NCI-H1436 (cell line): ENCODE measurements at places on chromosomes 16 and 17.
A peak's percentile ranks its signal among the peaks of the same experiment; 100 is the strongest.

- no peak for DNase-seq
Observed at GRCh38 chr17:17347956-17348871, 45.0 kb downstream of the NT5M start.

DNA sequence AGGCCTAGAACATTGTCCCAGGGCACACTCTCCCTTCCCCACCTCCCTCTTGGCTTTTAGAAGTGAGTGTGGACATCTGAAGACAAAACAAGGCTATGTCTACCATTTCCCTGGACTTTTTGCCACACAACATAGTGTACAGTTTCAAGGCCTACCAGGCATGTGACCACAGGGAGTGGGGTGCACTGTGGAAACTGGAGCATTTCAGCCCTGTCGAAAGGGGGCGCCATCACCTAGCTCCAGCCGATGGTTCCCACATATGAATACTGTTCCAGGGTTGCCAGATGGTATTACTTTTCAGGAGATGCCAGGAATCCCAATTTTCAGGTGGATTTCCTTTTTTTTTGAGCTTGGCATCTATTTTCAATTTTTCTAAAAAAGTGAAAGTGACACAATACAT, 140.7 kb downstream of the KATNIP start:
- DNase-seq: no peak

- DNase-seq: no peak
Observed at GRCh38 chr17:11979795-11980194, 17.5 kb downstream of the ZNF18 start.

GRCh38 chr16:75805946-75806345, 79.7 kb upstream of the CPHXL start:
- no peak for DNase-seq

DNA sequence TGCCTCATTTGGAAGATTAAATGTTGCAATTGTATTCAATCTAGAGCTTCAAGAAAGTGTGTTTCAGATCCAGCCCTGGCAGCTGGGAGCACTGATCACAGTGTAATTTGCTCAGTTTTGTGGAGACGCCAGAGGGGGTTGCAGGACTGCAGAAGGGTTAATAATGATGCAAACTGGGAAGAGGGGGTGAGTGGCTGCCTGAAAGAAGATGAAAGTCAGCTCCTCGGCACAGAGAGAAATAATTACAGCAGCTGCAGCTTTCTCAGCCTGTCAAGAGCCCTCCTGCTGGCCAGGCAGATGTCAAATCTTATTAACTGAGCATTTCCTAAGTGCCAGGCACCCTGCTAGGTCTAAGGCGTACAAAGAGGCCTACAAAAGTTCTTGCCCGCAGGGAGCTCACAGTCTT, 97.7 kb downstream of the ZNF18 start:
- peak; percentile 64 for DNase-seq

DNA sequence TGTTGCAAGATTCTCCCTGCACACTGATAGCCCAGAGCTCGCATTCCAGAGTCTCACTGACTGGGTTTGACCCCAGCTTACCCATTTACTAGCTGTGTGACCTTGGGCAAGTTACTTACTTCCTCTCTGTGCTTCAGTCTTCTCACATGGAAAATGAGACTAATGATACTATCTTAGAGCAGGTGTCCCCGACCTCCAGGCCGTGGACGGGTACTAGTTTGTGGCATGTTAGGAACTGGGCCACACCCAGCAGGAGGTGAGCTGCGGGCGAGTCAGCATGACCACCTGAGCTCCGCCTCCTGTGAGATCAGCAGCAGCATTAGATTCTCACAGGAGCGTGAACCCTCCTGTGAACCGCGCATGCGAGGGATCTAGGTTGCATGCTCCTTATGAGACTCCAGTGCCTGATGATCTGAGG, 15.8 kb downstream of the ANKFY1 start:
- DNase-seq: no peak

- no peak for DNase-seq
Observed at GRCh38 chr17:4436846-4437245, 3.1 kb downstream of the SPNS3 start.

DNA sequence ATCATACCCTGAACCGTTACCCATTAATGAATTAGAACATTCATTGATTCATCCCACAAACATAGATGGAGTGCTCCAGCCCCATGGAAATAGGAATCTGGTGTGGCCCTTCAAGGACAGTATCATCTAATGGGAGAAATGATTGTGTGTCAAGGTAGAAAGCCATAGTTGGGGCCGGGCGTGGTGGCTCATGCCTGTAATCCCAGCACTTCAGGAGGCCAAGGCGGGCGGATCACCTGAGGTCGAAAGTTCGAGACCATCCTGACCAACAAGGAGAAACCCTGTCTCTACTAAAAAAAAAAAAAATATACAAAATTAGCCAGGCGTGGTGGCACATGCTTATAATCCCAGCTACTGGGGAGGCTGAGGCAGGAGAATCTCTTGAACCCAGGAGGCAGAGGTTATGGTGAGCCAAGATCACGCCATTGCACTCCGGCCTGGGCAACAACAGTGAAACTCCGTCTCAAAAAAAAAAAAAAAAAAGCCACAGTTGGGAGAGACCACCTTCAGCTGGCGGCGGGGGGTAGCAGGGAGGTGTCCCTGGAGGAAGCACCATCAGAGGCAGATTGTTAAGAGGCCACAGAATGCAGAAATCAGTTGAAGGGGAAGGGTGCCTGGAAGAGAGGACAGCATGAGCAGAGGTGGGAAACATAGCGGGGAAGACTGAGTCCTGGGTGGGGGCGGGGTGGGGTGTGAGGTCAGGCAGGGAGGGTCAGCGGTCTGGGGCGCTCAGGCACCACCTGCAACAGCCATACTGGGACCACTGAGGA, 60.0 kb downstream of the USP22 start:
- no peak for DNase-seq

GRCh38 chr16:8966817-8967131, 3.1 kb upstream of the USP7 start:
- DNase-seq: no peak

GRCh38 chr17:72429066-72429638, 308.3 kb downstream of the SOX9 start:
- no peak for DNase-seq

GRCh38 chr17:65886315-65887245, 305.4 kb downstream of the CEP112 start:
- no peak for DNase-seq

GRCh38 chr16:56479469-56479868, 28.1 kb downstream of the OGFOD1 start:
- DNase-seq: no peak

DNA sequence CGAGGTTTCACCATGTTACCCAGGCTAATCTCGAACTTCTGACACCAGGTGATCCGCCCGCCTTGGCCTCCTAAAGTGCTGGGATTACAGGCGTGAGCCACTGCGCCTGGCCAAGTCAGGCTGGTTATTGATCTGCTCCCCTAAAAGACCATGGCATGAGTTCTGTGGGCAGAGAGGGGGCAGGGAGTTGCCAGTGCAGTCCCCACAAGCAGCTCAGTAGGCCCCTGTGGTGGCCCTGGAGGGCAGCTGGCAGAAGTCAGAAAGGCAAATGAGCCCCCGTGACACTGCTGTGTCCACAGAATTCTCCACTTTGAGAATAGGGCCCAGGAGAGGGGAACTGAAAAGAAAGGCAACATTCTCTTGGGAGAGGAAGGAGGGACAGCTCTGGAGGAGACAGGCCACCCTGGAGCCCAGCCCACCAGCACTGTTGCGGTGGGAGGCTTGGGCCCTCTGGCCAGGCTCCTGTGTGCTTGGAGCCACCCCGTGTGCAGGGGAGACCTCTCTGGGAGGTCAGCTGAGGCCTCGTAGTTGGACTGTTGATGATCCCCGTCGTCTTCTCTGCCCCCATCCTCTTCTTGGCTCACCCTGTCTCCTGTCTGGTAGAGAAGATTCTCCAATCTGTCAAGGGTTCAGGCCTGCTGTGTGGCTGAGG, 2.1 kb upstream of the AMDHD2 start:
- DNase-seq: no peak

DNA sequence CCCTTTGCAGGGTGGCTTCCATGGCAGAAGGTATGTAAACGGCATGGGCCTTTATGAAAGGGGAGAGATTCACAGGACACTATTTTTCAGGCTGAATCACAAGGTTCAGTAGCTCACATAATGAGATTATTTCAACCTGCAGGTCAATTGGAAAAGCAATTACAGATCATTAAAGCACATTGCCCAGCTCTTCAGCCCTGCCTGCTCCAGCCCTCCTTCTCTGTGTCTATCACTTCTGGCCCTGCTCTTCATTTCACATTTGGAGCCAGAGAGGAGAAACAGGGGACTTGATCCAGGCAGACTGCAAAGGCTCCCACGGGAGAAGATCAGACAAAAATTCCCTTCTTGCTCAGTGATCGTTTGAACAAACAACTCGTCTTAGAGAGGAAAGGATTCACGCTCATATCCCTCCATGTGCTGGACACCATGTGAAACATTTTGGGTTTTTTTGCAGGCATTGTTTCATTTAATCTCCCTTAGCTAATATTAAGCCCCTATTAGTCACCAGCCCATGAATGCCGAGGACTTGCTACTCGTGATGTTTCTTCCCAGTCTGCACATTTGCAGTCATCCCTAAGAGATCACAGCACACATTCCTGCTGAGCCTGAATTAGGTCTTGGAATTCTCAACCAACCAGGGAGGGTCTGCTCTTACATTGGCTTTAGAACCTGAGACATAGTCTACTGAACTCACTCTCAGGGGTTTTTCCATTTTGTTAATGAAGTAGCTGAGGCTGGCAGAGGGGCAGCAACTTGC, 443.9 kb upstream of the CCL2 start:
- DNase-seq: no peak

DNA sequence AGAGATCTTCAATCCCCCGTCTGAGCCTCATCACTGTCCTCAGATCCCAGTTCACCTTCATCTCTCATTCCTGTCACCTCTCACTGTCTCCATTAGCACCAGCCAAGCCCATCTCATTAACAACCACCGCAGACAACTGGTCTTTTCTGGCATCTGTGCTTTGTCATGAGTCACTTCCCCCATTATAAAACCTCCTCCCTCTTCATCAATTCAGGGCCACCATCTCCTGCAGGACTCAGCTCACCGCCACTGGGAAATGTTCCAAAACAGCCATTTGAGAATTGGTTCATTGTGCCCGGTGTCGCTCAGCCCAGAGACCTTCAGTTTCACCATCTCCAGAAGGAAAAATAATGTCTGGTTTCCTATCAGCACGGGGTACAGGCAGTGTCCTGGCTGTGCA, 56.9 kb upstream of the TEKT3 start:
- DNase-seq: no peak

GRCh38 chr16:89828870-89829629, 775 bp downstream of the SPIRE2 start:
- DNase-seq: no peak

DNA sequence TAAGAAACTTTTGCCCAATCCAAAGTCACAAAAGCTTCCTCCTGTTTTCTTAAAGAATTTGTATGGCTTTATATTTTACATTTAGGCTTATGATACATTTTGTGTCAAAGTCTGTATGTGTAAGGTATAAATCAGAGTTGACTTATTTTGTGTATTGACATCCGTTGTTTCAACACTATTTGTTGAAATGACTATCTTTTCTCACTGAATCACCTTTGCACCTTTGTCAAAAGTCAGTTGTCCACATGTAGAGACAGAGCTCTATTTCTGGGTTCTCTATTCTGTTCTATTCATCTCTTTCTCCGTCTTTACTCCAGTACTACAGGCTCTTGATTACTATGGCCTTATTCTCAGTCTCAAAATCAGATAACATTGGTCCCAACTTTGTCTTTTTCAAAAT, 73.2 kb downstream of the C16orf78 start:
- no peak for DNase-seq

GRCh38 chr17:42198897-42199296, 4.6 kb upstream of the GHDC start:
- DNase-seq: no peak

- no peak for DNase-seq
Observed at GRCh38 chr16:4103745-4104144, 12.5 kb downstream of the ADCY9 start.

DNA sequence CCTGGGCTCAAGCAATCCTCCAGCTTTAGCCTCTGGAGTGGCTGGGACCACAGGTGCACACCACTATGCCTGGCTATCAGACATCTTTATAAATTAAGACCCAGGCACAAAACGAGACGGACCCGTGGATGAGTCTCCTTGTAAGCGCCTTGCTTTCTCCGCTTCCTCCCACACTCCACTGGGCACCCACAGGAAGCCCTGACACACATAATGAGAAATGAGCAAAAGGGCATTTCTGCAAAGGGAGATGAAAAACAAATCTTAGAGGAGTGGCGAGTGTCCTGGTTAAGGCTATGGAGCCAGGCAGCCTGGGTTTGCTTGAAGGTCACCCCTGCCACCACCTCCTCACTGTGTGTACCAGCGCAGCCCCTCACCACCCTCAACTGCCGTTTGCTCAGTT, 56.3 kb downstream of the XYLT1 start:
- no peak for DNase-seq

DNA sequence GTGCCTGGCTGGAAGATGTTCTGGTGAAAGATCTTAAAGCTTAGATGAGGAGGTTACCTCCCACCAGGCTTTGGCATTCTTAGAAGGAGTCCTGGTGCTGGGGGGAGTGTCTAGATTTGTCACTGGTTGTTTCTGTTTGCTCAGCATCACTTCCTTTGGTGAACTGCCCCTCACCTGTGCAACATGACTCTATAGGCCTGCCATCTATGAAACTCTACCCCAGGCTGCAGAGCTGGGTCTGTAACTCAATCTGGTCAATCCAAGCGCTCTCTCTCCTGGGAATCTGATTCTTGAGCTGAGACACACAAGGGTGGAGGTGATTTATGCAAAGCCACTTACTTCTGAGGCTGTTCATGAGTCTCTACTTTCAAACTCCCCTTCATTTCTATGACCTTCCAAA, 399.4 kb downstream of the NPIPA7 start:
- DNase-seq: no peak

GRCh38 chr17:34826332-34826731, 134.9 kb downstream of the CCT6B start:
- DNase-seq: no peak

GRCh38 chr16:78147911-78148401, 48.5 kb downstream of the WWOX start:
- no peak for DNase-seq

DNA sequence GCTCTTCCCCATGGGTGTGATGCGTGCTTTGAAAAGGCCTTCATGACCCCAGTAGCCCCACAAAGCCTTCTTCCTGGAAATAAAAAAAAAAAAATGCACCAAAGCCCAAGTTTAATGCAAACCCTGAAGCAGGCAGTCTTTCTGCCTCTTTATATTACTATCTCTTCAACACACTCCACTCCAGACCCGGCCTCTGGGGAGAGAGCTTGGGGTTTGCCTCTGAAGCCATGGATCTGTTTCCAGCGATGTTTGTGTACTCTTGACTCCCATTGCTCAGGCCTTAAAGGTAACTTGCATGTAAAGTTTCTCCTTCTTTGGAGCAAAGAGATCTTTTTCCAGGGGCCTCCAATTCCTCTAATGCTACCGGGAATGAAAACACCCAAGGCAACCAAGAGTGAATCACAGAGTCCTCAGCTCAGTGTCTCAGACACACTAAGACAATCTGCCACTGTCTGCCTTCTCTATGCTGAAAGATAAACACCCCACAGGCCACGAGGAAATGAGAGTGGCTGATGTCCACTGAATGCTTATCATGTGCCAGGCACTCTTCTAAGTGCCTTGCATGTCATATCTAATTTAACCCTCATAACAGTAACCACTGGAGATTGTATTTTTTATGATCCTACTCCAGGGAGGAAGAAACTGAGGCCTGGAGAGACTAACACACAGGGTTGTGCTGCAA, 56.4 kb upstream of the AKTIP start:
- DNase-seq: no peak
